D341Med (cell line): ENCODE measurements at places on chromosomes 7 and 10.
A peak's percentile ranks its signal among the peaks of the same experiment; 100 is the strongest.

DNA sequence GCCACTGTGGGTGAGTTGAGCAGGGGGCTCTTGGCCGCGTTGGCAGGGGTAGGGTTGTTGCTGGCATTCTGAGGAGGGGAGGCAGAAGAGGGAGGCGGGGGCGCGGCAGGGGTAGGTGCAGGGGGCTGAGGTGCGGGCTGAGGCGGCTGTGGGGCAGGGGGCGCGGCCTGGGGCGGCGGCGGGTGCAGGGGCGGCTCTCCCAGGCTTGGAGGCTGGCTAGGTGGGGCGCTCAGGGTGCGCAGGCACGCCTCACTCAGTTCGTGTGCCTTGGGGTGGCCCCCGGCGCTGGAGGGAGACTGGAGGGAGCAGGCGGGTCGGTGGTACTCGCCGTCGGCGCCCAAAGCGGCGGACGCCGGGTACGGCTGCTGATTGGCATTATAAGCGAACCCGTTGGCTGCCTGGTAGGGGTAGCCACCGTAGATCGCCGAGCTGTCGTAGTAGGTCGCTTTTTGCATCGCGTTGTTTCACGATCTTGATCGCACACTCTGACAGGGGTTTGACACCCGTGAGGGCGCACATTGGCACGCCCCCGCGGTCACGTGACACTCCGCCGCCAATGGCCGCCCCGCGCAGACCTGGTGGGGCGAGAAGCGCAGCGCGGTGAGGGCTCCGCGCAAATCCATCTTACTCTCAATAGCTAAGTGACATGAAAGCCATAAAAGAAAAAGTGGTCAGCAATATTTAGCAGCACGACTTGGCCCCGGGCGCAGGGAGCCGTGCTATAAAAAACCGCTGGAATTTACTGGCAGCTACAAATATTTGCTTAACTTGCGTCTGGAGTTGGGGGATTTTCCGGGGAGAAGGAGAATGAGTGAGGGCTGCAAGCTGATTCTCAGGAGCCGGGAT lies 7.9 kb upstream of the HOXA2 start:
- DNase-seq, result no peak

GRCh38 chr7:101780281-101780680 lies 37.1 kb upstream of the CUX1 start:
- no peak for DNase-seq

DNA sequence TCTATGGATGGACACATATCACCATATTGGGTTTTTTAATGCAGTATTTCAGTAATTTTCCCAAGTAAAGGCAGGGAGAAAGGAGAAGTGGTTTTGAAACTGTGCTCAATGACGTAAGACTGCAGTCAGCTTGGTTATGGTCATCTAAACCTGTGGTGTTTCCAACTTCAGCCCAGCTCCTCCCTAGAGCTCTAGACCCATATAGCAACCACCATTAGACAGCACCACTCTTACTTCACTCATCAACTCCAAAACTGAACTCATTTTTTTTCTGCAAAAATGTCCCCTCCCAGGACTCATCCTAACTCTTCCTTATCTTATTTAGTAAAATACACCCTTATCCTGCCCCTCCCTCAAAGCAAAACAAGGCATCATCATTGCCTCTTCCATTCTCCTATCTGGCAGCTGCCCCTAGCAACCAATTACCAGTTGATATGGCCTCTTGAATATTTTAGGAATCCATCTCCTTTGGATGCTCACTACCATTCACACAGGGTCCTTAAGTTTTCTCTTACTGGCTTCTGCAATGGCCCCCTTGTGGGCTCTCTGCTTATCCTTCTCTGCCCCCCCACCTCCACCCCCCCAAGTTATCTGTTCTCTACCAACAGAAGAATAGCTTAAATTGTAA lies 1.5 kb upstream of the RALA start:
- DNase-seq, result no peak

DNA sequence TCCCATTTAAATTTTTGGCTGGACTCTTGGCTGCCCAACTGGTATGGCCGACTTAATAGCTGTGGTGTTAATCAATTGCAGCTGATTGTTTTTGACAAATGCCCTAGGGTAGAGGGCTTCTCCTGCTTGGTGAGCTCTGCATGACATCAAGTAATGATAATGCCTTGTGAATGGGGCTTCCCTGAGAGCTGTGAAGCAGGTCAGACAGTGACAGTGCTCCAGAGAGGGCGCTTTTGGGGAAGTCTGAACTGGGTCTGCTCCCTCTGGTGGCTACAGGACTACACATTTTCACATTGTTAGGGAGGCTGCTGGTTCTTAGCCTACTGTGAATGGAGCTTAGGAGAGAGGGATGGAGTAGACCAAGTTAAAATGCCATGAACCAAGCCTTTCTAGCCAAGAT lies 98.8 kb downstream of the SDK1 start:
- DNase-seq, result no peak

DNA sequence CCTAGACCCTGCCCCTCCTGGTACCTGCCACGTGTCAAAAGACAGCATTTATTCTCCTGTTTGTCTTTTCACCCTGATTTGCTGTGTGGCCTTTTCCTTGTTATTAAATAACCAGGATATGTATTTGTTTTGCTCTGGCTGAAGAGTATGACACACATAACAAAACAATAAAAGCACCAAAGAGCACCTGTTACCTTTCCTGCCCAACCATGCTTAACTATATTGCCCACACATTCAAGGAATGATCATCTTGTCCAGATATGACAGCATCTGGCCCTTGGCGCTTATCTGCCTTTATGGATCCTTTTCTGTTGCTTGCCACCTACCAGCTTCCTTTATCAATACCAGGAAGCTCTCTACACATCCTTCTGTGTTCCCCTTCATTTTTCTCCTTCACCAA lies 357.7 kb downstream of the FGFR2 start:
- no peak for DNase-seq

DNA sequence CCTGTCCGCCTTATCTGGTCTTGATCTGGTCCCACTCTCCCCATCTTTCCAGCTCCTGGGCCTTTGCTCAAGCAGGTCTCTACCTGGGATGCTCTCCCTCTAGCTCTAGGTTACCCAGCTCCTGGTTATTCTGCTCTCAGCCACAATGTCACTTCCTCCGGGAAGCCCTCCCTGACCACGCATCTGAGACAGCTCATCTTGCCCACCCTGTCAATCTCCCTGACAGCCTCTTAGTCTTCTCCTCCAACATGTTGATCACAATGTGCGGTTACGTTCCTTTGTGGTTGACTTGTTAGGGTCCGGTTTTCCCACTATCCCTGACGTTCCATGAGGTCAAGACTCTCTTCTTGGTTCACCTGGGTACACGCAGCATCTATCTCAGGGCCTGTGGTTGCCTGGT lies 55.6 kb downstream of the GOLGA7B start:
- no peak for DNase-seq

- DNase-seq, result no peak
Measured at GRCh38 chr10:76136961-76137360, 705.5 kb downstream of the LRMDA start.

DNA sequence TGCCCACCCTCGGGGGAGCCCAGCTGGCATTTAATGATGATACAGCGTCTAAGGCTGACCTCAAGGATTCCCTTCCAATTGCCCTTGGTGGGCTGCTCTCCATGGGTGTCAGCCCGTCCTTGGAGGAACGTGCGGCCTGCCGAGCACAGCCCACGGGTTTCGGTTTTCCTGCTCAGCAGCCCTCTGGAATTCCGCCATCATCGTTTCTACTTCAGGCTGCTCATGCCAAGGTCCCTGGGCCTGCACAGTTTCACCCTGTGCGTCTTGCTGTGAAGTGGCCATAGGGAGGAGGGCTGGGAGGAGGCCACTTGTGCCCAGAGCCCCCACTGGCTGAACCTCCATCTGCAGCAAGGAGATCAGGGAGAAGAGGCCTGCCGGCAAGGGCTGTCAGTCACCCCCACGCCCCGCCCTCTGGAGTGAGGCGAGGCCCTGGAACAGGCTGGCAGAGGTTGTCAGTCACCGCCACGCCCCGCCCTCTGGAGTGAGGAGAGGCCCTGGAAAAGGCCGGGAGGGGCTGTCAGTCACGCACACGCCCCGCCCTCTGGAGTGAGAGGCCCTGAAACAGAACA lies 82.8 kb downstream of the CHST15 start:
- DNase-seq, result no peak

- no peak for DNase-seq
Measured at GRCh38 chr10:10500937-10501336, 516.7 kb upstream of the CELF2 start.

- DNase-seq, result no peak
Measured at GRCh38 chr7:139585042-139585441, 61.6 kb downstream of the CLEC2L start.

DNA sequence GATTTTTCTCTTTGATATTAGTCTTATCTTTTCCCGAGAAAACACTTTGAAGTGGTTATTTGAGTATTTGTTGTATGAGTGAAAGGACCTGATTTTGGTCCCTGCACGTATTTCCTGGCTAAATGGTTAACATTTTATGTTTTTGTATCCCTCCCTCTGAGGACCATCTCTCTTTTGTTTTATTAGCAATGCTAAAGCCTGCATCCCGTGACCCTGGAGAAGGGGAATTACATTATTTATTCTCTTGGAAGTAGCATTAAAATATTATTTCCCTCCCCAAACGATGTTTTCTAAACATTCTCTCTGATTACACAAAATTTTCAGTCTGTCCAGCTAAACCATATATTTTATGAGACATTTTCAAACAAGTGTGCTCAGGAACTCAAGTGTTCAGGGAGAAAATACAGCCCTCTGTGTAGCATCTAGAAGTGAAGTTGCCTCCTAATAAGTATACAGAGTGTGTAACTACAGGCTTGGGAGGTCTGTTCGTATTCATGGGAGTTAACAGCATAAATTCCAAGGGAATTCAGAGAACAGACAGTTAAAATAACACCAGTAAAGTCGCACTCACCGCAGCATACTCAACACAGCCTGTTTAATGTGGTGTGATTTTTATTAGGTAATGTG lies 163.8 kb upstream of the NPVF start:
- no peak for DNase-seq

- no peak for DNase-seq
Measured at GRCh38 chr10:100204370-100204769, 18.5 kb upstream of the ERLIN1 start.

DNA sequence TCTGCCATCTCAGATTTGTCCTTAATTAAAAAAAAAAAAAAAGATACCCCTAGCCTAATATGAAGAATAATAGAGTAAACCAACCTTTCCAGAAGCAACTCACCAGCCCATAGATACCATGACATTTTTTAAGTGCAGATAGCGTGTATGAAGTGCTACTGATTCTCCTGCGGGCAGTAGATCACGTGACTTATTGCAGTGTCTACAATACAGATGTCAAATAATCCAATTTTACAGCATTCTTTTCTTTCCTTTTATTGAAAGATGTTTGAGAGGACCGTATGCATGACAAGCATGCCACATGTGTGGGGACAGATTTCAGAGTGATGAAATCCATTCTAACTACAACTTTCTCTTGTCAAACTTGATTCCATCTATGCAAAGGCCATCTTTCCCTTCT lies 232.9 kb upstream of the SP4 start:
- no peak for DNase-seq

DNA sequence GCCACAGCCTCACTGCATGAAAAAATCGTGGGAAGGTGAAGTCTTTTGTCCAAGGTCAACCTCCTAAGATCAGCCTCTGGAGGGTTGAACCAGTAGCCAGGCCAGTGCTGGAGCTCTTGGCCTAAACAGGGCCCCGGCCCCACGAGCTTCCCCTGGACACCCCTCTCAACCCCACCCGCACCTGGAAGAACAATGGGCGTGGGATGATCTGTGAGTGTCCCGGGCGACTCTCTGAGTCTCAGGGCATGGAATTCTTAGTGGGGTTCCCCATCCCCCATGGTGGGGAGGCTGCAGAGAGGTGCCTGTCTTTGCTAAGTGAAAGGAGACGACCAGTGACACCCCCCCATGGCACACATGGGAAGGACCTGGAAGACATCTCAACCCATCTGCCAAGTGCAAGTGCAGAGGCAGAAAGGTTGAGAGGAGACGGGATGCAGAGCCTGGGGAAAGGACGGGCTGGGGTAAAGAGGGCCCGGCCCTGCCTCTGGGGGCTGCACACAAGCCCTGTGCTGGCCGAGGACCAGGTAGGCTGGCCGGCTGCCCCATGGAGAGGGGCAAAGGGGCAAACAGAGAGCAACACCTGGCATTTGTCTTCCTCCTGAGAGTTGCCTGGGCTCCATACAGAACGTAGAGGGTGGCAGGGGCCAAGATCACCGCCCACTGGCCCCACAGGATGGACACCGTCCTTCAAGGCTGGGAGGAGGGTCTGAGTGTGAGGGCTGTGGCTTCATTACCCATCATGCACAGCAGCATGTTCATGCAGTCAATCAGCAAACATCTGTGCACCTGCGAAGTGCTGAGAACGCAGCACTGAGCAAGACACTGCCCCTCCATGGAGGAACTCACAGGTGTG lies 163.0 kb upstream of the PPP2R2D start:
- DNase-seq, result no peak

- DNase-seq, result no peak
Measured at GRCh38 chr7:121084748-121085336, 96.3 kb downstream of the CPED1 start.

- peak; percentile 17 for DNase-seq
Measured at GRCh38 chr7:67018940-67019339, 22.3 kb downstream of the TYW1 start.

- no peak for DNase-seq
Measured at GRCh38 chr10:96770987-96771386, 50.7 kb upstream of the PIK3AP1 start.

DNA sequence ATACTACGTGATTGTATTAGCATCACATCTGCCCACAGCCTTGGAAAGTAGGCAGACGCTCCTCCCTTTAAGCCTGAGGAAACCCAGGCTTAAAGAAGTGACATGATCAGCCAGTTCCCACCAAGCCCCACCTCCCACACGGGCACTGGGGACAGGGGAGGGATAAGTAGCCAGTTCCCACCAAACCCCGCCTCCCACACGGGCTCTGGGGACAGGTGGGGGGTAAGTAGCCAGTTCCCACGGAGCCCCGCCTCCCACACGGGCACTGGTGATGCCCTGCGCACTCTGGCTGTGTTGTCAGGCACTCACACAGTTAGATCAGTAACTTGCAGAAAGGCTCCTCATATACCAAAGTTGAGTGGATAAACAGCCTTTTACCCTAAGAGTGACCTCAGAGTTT lies 606.8 kb downstream of the PTPRN2 start:
- DNase-seq, result no peak

- peak; percentile 68 for DNase-seq
Measured at GRCh38 chr7:151060416-151061212, 1.2 kb downstream of the SLC4A2 start.
